ENCODE measurements at places on chromosomes 7 and 10.

- DNase-seq = no peak
Measured at GRCh38 chr7:55546814-55547213, 25.5 kb downstream of the VOPP1 start.

- DNase-seq = no peak
Measured at GRCh38 chr7:123824754-123825067, 20.3 kb upstream of the HYAL4 start.

DNA sequence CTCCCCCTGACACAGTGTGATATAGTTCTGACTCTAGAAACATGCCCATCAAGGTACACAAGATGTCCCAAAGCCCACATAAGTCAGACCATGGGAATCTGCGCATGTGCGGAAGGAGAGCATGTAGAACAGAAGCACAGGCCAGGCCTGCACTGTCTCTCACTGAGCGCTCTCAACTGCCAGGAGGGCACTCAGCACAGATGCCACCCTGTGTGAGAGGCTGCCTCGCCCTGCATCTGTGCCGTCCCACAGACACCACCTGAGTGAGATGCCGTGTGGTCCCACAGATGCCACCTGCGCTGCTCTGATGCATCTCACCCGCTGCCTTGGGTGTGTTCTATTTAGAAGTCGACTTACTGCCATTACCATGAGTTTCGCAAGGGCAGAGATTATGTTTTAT, 98.4 kb downstream of the VOPP1 start:
- no peak for DNase-seq

DNA sequence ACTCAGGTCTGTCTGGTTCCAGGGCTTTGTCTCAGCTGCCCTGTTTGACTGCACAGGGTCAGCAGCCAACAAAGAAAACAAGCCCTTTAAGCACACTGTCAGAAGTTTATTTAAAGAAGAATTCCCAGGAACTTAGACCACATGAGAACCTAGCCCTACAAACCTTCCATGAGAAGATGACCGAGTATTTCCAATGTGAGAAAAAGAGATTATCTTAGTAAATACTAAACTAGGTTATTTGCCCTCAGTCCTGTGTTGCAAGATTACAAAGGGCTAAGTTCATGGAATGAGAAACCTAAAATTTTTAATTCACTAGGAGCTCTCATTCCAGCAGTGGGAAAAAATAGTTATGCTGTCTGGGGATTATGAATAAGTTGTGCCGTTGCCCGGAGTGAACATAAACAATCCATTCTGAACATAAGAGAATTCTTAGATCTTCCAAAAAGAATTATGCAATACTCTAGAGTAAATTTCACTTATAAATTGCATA, 46.7 kb downstream of the NOC3L start:
- DNase-seq = no peak

DNA sequence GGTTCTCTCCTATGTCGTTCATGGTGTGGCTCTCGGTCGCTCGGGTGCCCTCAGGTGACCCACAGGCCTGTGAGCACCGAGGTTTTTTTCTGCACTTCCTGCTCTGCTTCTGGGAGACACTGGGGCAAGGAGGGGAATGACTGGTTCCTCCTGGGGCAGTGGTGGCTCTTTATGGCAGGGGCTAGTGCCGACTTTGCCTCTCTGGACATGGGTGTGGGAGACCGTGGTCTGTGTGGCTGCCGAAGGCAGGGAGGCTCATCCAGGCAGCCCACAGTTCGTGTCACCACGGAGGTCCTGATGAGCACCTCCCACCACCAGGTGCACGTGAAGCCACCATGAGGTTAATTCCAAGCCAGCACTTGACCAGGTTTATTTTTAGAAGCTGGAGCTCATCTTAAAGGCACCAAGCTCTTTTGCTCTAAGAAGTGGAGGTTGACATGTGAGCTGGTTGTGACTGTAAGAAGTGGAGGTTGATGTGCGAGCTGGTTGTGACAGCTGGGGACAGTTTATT, 24.7 kb upstream of the DPYSL4 start:
- no peak for DNase-seq

DNA sequence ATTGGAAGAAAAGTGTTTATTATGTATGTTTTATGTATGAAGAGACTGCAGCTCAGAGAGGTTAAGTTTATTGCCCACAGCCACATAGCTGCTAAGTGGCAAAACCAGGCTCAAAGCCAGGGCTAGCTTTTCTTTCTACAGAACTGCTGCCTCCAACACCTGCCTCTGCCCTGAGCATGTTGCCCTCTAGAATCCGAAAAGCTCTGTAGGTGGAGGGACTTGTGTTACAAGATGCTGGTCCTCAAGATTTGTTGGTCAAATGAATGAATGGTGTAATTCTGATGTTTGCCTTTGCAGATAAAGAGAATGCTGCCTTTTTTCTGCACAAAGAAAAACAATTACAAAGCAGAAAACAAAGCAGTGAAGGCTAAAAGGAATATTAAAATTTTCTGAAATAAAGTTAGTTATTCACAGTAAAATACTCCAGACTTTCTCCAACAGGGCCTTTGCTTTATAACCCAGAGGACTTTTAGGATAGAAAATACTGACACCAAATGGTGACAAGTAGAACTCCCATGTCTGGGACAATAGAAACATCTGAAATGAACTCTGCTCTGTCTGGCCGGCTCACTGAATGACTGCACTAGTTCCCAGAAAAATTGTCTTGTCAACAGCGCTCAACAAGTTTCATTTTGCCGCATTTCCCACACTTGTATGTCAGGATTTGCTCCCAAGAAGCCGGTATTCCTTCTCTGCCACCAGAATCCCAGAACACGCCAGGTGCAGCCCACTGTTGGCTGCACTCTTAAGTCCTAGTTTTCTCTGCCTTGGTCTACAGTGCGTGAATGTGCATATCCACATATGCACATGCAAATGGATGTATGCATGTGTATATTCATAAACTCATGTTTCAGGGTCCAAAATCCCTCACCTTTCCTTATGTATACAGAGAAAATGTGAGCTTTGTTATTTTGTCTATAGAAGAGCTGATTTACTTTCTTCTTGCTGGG, 11.0 kb upstream of the DNTT start:
- no peak for DNase-seq

DNA sequence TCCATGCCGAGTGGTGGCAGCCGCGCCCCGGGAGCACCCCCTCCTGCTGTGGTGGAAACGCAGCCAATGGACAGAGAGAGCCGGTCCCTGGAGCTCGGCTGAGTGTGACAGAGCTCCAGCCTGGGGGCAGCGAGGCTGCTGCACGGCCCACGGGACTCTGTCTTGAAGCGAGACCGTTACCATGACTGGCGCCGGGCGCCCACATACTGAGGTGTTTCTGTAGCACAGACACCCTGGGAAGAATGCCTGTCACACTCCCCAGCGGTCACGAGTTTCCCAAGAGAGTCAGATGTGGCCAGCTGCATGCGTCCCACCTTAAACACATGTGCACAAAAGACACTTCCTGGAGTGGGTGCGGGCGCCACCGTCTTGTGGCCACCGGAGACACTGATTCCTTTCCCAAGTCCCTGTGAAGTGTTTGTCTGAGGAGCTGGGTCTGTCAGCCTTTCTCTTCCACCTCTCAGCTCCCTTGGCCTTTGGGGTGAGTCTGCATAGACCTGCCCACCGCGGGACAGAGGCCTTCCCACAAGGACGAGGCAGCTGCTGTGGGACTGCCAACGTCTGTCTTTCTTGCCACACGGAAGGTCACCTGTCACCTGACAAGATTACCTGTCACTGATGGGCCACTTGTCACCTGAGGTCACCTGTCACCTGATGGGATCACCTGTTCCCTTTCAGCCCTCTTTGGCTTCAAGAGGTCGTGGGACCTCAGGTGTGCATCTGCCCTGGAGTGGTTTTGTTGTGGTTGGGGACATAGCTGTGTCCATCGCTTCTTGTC, 94.6 kb downstream of the DNAJB6 start:
- DNase-seq = no peak

DNA sequence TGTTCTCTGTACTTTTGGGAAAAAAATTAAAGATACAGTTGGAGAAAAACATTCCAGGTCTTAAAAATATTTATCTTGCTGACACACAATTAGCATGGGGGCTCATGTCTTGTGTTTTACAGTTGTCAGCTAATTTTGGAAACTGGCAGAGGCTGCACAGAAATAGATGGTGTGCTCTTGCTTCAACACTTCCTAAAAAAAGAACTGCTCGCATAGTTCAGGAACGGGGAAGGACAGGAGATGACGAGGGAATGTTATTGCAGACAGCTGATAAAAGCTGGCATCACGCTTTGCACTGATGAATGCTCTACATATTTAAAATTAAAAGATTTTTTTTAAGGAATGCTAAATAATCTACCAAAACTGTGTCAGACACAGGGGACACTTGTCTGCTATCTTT, 103.5 kb upstream of the CELF2 start:
- no peak for DNase-seq

- DNase-seq = no peak
Measured at GRCh38 chr7:113279256-113279655, 160.9 kb upstream of the SMIM30 start.

- no peak for DNase-seq
Measured at GRCh38 chr10:77138541-77138940, 499.1 kb downstream of the KCNMA1 start.

GRCh38 chr7:26658389-26659084, 205.9 kb downstream of the SKAP2 start:
- no peak for DNase-seq

DNA sequence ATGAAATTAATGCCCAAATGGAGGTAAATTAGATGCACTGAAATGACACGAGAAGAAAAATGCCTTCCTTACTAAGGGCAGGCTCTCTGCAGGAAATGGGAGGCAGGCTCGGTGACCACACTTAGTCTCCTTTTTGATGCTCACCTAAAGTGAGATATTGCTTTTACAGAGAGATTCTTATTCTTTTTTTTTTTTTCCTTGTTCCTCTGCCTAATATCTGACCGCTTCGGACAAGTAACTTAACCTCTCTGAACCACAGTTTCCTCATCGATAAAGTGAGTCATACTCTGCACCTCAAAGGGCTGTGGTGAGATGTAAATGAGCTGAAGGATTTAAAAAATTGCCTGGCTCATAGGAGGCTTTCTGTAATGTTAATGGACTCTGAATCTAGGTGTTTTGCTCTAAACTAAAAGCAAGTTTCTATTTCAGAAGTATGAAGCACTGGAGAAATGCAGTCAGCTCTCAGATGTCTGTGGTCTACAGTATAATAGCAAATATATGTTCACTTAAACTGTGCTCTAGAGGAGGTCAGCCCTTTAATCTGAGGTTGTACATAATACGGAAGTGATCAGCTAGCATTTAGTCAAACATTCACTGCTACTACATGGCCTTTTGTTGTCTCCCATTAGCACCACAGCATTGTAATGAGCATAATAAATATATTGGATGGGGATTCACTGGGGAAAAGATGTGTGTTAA, 23.2 kb downstream of the NKX2-3 start:
- no peak for DNase-seq

DNA sequence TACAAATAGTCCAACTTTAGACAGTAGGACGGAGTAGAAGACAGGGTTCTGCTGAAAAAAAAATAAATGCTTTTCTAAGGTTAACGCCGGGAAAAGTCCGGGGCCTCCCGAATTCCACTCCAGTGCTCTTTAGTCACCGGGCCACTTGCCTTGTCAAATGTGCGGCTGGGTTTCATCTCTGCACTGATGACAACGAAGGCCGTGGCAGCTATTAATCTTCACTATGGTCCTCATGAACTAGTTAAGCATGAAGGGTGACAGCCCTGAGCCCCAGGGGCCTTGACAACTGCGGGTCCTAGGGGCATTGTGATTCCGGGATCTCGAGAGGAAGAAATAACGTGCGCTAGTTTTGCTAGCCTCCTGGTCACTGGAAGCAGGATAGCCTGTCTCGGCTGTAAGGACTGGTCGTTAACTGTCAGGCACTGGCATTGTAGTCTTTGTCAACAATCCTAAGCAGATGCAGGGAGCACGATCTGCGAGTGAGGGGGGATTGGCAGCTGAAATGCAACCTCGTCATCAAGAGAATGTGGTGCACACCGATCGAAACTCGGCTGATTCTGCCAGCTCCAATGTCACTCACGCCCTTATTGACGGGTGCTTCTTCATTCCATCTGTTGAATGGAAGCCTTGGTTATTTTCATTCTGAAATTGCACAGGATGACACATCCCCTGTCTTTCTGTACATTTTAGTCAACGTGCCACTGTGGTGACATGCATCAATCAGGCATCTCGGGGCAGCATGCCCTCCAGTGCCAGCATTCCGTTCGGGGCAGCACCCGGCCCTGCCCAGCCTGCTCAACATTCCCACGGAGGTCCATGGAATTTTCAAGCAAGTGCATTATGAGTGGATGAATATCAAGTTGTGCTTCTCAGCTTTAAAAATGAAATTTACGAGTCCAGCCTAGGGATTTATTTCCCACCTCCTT, 51.6 kb upstream of the MGMT start:
- DNase-seq = no peak

DNA sequence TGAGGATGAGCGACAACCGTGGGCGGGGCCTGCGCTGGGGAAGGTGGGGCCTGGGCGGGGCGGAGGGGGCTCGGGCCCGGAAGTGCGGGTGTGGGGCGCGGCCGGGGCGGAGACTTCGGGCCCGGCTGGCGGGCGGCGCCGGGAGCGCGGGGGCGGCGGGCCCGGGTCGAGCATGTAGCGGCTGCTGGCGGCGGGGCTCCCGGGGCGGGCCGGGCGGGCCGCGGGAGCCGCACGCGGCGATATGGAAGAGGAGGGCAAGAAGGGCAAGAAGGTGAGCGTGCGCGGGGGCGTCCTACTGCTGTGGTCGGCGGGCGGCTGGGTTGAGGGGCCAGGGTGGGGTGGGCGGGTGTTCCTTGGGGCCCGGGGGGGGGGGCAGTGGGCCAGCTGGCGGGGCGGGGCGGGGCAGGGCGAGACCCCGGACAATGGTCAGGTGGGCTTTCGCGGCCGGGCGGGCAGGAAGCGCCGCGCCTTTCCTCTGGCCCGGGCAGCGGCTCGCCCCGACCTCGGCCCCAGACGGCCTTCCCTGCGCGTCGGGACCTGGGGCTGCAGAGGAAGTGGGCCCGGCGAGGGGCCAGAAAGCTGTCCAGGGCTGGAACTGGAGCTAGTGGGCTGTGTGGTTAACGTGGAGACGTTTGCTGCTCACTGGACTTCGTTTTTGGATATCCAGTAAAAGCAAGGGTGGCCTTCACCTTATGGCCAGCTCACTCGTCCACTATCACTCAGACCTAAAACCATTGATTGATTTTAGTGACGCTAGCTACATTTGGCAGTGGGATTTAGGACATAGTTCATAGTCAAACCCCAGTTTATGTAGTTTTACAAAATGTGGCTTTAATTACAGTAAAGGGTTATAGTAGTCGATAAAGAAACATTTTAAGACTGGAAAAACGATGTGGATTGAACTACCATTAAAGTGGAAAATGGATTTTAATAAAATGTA, at the start of gene CCM2:
TSS of gene CCM2 (plus strand) at position 109 of the 940 bp plus-strand sequence. CDS start at position 242, 133 bp downstream.
- DNase-seq = no peak

DNA sequence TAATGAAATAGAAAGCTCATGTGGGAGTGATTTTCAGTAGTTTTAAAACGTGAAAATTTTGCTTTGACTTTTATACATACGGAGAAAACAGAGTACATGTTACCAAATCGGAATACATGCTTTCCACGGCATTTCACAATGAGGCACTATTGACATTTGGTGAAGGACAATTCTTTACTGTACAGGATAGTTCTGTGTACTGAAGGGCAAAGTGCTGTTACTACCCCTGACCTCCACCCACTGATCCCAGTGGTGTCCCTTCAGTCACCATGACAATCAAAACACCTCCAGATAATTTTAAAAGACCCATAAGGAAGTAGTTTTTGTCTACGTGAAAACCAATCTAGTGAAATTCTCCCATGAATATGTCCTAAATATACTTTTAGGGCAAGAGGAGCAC, 33.1 kb upstream of the ANK3 start:
- no peak for DNase-seq

GRCh38 chr10:103141950-103142349, 51.1 kb downstream of the NT5C2 start:
- DNase-seq = no peak
